ENCODE measurements at places on chromosomes 2 and 18.

DNA sequence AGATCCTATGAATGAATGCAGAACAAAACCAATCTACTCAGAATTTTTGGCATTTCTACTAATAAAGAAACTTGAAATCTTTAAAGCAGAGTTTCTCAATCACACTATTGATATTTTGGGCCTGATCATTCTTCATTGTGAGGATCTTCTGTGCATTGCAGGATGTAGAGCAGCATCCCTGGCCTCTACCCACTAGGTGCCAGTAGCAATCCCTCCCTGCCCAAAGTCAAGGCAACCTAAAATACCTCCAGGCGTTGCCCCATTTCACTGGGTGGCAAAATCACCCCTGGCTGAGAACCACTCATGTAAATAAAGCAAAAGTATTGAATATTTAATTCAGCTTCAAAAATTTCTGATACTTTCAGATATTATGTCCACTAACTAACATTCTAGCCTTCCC lies 213.0 kb downstream of the SP3 start:
- no peak for DNase-seq

GRCh38 chr18:39434223-39434920 lies 1868.8 kb upstream of the CELF4 start:
- DNase-seq, result no peak

- DNase-seq, result no peak
Measured at GRCh38 chr2:170266358-170266757, 88.4 kb downstream of the MYO3B start.

DNA sequence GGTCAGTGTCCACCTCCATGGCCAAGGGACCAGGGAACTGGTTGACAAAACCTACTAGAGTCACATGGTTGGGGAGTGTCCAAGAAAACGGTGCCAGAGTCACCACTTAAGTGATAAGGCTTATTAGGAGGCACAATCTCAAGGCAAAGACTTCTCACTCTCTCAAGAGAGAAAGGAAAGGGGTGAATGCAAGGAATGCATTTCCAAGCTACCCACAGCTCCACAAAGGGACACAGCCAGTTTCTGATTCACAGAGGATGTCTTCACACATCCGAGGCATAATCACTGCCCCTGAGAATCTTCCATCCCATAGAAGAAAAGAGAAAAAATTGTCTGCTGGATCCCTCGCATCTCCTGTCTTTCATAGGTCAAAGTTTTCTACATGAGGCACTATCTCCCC lies 269.3 kb downstream of the TNS1 start:
- DNase-seq, result no peak

DNA sequence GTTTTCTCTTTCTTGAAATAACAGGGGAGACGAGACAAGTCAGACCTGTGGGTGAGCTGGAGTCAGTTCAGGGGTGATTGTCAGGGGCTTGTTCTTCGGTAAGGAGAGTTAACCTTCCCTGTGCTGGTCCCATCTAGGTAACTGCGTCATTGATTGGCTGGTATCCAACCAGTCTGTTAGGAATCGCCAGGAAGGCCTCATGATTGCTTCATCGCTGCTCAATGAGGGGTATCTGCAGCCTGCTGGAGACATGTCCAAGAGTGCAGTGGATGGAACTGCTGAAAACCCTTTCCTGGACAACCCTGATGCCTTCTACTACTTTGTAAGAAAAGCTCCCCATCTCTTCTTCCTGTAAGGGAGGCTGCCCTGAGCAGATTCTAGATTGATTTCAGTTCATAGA lies 21.3 kb downstream of the PLEK start:
- DNase-seq, result no peak

DNA sequence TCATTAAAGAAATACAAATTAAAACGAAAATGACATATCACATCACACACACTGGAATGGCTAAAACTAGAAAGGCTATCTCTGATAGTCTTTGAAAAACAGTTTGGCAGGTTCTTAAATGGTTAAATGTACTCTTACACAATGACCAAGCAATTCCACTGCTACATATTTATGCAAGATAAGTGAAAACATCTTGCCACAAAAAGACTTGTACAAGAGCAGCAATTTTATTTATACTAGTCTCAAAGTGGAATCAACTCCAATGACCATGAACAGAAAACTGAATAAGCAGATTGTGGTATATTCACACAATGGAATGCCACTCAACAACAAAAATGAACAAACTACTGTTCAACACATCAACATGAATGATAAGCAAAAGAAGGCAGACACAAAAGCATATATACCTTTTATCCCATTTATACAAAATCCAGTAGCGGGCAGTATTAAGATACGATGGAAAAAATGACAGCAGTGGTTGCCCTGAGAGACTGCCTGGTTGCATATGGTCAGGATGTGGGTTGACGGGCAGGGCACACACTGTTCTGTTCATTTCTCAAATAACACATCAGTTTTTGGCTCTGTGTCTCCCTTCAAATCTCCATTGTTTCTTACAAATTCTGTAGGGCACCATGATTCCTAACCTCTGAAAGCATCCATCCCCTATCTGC lies 25.4 kb downstream of the SP100 start:
- DNase-seq, result no peak

DNA sequence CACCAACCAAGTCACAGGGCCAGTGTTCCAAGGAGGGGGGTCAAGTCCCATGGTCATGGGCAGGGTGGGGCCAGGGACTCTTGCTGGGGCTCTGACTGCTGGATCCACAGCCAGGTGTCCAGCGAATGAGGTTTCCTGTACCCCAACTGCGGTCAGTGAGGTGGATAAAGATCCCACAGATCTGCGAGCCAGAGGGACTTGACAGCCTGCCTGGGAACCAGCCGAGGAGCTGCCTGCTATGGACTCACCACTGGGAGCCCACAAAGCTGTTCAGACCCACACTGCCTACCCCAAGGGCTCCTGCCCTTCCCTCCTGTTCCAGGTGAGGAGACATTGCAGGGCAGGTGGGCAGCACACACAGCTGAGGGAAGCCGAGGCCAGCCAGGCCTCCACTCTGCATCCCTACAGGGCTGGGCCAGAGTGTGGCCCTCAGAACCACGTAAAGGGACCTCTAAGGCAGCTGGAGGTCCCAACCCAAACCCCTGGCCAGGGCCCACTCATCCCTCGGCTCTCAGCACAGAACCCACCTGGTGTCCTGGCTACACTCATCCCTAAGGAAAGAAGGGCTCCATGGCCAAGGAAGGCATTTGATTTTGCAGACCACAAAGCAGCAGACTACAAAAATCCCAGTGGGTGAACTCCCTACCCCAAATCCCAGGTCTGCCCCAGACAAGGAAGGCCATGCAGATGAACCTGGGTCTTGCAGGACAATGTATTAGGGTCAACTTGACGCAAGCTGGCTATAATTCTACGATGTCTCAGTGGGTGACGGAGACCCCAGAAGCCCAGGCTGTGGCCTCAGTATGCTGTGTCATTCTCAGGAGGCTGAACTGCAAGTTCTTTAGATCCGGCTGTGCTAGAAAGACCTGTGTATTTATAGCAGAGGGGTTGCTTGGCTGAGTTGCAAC lies 209.2 kb downstream of the MGAT5 start:
- no peak for DNase-seq

DNA sequence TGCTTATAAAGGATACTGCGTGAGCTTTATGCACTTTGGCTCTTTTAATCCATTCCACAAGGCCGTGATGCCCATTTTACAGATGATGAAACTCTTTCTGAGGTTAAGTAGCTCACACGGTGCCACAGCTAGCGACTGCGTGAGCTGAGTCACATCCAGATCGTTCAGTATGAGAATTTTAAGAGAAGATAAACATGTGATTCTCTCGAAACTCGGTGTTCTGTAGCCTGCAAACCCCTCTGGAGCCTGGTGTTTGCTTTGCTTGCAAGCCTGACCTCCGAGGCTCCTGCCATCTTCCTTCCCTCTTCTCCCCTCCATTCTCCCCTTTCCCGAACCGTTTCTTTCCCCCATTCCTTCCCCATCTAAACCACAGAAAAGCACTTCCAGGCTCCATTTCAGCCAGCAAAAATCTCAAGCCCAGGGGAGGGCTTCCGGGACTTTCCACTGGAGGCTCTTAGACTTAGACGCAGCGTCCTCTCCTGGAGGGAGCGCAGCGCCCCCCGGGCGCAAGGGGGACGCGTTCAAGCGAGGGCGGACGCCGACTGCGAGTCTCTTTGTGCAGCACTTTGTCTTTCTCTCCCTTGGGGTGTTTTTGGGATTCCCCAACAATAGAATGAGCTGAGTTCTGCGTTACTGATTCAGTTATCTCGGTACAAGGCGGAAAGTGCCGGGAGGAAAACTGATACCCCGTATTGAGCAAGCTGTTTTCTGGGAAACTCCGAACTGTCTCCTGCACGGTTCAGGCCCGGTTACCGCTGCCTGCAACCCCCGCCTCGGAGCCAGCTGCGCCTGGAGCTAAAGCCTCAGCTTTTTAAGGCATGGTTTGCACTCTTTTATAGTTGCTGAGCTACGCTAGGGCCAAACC lies 38.0 kb downstream of the CYP1B1 start:
- no peak for DNase-seq

- DNase-seq, result no peak
Measured at GRCh38 chr2:3476321-3476984, 42.9 kb downstream of the ADI1 start.

GRCh38 chr18:32437100-32437834 lies 33.4 kb downstream of the GAREM1 start:
- DNase-seq, result no peak

GRCh38 chr18:35271656-35272055 lies 18.4 kb downstream of the ZSCAN30 start:
- no peak for DNase-seq

- peak; percentile 58 for DNase-seq
Measured at GRCh38 chr2:168545439-168546082, 89.5 kb downstream of the CERS6 start.

- no peak for DNase-seq
Measured at GRCh38 chr2:60294901-60295635, 258.4 kb downstream of the BCL11A start.

GRCh38 chr2:60317844-60318243 lies 235.6 kb downstream of the BCL11A start:
- no peak for DNase-seq

DNA sequence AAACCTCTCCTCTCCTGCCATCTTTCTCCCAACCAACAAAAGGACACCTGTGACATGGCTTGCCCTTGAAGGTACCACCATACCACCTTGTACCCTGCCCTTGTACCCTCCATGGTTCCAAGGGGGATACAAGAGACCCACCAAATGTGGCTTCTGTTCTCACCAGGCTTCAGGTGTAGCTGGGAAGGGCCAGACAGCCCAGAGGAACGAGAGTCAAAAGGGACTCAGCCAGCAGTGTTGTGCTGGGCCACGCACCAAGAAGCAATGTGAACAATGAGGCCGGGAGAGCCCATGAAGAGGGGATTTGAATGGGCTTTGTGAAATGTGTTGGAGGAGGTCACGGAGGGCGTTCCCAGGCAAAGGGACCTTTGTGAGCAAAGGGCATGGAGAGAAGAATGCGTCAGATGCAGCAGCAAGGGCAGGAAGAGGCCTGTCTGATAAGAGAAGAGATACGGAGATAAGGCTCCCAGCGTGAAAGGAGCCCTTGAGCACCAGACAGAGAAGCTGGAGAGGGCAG lies 48.6 kb downstream of the PLB1 start:
- DNase-seq, result no peak

DNA sequence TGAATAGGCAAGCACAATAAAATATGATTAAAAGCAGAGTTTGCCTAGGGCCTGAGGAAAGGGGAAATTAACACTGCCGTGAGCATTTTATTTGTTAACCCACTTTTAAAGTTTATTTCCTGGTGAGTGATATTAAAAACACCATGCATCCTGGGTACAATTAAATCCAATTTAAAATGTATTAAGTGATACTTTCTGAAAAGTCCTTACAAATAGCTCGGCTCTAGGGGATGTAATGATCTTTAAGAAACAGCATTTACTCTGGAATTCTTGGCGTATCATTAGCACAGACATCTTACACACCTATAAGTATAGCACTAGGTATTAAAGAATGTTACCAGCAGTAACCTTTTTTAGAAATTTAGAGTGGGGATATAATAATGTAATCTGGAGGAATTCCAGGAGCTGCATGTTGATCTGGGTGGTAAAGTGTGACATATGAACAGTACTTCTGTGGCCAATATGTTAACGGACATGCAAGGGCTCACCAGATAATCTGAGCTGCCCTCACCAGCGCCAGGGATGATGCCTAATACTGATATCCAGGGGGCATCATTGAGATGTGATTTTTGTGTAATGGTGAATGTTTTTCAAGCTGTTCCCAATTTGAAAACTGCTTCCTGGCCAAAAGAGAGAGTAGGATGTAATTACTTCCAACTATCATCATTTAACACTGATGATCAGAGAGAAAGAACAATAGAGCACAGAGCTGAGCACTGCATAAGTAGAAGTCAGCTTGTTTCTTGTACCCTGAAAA lies 235.9 kb downstream of the DSEL start:
- DNase-seq, result no peak

DNA sequence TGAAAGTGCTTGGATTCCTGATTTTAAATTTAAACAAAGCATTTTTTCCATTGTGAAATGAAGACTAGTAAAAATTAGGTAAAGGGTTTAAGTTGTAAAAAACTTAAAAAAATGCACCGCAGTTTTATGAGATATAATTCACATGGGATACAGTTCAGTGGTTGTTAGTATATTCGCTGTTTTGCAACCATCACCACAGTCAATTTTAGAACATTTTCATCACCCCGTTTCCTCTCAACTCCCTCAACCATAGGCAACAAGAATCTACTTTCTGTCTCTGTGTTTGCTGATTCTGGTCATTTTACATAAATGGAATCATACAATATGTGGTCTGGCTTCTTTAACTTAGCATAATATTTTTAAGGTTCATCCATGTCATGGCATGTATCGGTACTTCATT lies 4.0 kb downstream of the DGKD start:
- DNase-seq, result no peak

DNA sequence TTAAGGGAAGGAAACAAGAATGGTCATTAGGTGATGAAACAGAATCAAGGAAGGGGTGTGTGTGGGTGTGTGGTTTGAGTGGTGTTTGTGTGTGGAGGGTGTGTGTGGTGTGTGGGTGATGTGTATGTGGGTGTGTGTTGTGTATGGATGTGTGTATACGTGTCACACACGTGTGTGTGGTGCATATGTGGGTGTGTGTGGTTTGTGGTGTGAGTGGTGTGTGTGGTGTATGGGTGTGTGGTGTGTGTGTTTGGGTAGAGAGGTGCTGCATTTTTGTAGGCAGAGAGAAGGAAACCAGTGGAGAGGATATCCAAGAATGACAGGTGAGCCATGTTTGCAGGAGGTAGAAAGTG lies 1.1 kb upstream of the CEP192 start:
- no peak for DNase-seq

DNA sequence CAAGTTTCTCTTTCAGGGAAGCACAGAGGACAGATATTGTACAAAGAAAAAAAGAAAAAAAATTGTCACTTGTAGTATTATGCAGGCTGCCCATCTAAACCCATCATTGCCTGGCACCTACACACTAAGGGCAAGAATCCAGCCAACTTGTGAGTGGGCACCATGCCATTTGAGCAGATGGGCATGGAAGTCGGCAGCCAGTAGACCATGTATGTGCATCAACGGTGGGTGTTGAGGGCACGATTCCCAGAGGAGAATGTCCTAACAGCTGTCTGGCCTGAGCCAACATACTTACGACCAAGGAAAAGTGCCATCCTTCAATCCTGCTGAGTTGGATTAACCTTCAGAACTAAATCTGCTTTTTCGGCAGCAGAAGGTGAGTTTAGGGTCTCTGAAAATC lies 63.9 kb downstream of the ARHGAP15 start:
- DNase-seq, result no peak

Measured in NCI-H460 (cell line).